ENCODE measurements at places on chromosomes 6 and 20.
A peak's percentile ranks its signal among the peaks of the same experiment; 100 is the strongest.

GRCh38 chr6:137150072-137150471 is 23.4 kb downstream of the IL22RA2 start:
- DNase-seq = no peak

GRCh38 chr20:1124421-1124820 is 6.0 kb downstream of the PSMF1 start:
- no peak for DNase-seq

GRCh38 chr20:63060057-63060991 is 53.6 kb upstream of the BHLHE23 start:
- DNase-seq = no peak

GRCh38 chr6:6749702-6750491 is 161.4 kb downstream of the LY86 start:
- DNase-seq = peak; percentile 2

DNA sequence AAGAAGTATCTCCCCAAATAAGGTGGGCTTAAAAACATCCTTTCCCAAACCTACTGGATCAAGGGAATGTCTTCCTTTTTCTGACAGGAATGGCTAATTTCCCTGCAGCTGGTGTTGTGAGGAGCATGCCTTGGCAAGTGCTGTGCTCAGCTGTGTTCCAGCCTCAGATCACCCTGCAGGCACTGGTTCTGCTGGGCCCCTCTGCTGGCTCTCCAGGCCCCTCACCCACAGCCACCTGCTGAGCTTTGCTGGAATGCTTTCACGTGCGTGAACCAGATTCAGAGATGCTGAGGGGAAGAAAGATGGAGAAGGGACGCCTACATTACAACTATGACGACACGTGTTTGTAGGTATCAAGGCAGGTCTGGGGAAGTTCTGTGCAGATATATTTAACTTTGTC is 71.3 kb upstream of the FOXC1 start:
- DNase-seq = no peak

Data from NCI-H510A treated with DMSO at 0.1 percent for 48 hours (cell line).